ENCODE measurements at places on chromosomes 1 and 21. TPM values are rescaled to one million over a fixed set of nuclear protein-coding genes. Genes with fewer than 3 reads are reported as not detected.

Gene IVL
- not detected for total RNA-seq

Gene NTMT2
- not detected for total RNA-seq

Gene TARBP1
- total RNA-seq: 31.5 TPM

Gene DNM3
- total RNA-seq: 16.4 TPM

Gene TACSTD2
- total RNA-seq: 5.0 TPM

Gene TNNI3K
- 9.6 TPM for total RNA-seq

Gene F13B
- not detected for total RNA-seq

Gene ACTN2
- total RNA-seq: 0.58 TPM

Gene CD247
- 5.2 TPM for total RNA-seq

All from sciatic nerve (tissue), 2 donors.